A549 (cell line): ENCODE measurements at places on chromosomes 6 and 20.
A peak's percentile ranks its signal among the peaks of the same experiment; 100 is the strongest.

- no peak for DNase-seq
Measured at GRCh38 chr6:155372256-155372655, 58.0 kb upstream of the TFB1M start.

GRCh38 chr20:6008254-6008653, 45.6 kb downstream of the LRRN4 start:
- peak; percentile 45 for DNase-seq

DNA sequence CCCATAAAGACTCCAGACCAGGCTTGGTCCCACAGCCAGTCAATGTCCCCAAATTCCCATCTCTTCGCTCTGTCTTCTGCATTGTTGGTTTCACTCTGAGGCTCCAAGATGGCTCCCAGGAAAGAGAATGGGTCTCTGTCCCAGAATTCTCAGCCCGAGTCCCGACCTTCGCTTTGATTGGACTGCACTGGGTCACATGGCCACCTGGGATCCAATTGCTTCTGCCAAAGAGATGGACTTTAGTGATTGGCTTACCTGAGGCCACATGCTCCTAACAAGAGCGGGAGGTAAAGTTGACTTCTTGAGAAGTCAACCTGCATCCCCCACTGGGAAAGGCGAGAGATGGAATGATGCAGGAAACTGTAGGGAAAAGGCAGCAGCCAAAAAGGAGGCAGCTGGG, 104.7 kb upstream of the PMEPA1 start:
- no peak for DNase-seq

GRCh38 chr6:140572129-140572528, 1197.7 kb upstream of the CITED2 start:
- no peak for DNase-seq

DNA sequence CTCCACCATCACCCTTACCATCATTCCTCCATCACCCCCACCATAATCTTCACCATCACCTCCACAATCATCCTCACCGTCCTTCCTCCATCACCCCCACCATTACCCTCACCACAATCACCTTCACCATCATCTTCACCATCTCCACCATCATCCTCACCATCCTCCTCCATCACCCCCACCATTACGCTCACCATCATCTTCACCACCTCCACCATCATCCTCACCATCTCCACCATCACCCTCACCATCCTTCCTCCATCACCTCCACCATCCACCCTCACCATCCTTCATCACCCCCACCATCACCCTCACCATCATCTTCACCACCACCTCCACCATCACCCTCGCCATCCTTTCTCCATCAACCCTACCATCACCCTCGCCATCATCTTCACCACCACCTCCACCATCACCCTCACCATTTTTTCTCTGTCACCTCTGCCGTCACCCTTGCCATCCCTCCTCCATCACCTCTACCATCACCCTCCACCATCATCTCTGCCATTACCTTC, 33.1 kb upstream of the MPC1 start:
- no peak for DNase-seq

- no peak for DNase-seq
Measured at GRCh38 chr20:50789968-50790650, 4.8 kb upstream of the BCAS4 start.

DNA sequence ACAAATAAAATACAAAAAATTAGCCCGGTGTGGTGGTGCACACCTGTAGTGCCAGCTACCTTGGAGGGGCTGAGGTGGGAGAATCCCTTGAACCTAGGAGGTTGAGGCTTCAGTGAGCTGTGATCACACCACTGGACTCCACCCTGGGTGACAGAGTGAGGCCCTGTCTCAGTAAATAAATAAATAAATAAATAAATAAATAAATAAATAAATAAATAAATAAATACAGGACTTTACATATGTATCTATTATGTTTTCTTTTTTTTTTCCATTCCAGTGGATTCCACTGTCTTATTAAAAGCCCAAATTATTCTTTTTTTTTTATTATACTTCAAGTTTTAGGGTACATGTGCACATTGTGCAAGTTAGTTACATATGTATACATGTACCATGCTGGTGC, 41.1 kb upstream of the ENPP5 start:
- no peak for DNase-seq

- no peak for DNase-seq
Measured at GRCh38 chr6:83169106-83169505, 24.0 kb downstream of the PGM3 start.

DNA sequence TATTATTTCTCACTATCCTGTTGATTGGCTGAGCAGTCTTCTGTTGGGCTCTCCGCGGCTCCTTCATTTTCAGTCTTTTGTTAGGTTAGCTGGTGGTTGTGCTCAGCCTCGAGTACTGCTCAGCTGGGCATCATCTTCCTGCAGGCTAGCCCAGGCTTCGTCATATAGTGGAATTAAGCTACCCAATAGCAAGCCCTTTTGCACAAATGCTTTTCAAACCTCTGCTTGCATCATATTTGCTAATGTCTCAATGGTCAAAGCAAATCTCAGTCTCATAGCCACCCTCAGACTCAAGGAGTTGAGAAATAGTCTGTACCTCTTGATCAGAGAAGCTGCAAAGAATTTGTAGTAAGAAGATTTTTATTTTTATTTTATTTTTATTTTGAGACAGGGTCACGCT, 23.7 kb downstream of the STX11 start:
- DNase-seq, result no peak
